ENCODE measurements at places on chromosomes 12 and 14. TPM values are rescaled to one million over a fixed set of nuclear protein-coding genes. Genes with fewer than 3 reads are reported as not detected.

DNA sequence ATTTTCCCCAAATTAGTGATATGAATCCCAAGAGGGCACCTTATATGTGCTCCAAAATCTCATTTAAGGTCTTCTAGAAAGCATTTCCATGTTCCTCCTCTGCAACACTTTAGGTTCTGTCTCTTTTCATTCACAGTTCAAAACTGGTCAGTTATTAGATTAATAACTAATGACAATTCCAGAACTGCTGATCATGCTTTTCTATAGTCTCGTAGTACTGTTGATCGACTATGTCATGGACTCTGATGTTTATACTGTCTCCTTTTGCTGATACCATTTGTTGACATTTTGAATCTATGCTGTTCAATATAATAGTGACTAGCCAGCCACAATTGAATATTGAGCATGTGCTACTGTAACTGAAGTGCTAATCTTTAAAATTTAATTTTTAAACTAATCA lies 728.3 kb downstream of the LRFN5 start:
- no peak overlapping the region for H3K4me3 ChIP-seq
- no peak for DNase-seq
- H3K36me3 ChIP-seq = no peaks in the 10 kb centered on the region
- H3K27ac ChIP-seq = no peak overlapping the region
- H3K4me1 ChIP-seq = no peaks in the 10 kb centered on the region

- no peaks in the 10 kb centered on the region for H3K36me3 ChIP-seq
- H3K4me3 ChIP-seq = no peak overlapping the region
- no peak overlapping the region for H3K27ac ChIP-seq
- DNase-seq = no peak
- H3K4me1 ChIP-seq = no peaks in the 10 kb centered on the region
- H3K27me3 ChIP-seq = no peaks in the 10 kb centered on the region
These were observed 185.1 kb downstream of the ATXN7L3B start for GRCh38 chr12:74722709-74723108.

- DNase-seq = no peak
- no peak overlapping the region for H3K4me3 ChIP-seq
- no peaks in the 10 kb centered on the region for H3K4me1 ChIP-seq
- peaks cover 15% of the 10 kb centered on the region for H3K27me3 ChIP-seq
These were observed 226.1 kb upstream of the DIO3 start for GRCh38 chr14:101335061-101335661.

CLEC1A gene
- 2.4 TPM for total RNA-seq

TMPRSS12 gene
- not detected for total RNA-seq

MYH6 gene
- total RNA-seq = 0.66 TPM

- no peaks in the 10 kb centered on the region for H3K36me3 ChIP-seq
- H3K4me3 ChIP-seq = no peak overlapping the region
These were observed 55.7 kb downstream of the TRIM9 start for GRCh38 chr14:51039252-51039651.

DNA sequence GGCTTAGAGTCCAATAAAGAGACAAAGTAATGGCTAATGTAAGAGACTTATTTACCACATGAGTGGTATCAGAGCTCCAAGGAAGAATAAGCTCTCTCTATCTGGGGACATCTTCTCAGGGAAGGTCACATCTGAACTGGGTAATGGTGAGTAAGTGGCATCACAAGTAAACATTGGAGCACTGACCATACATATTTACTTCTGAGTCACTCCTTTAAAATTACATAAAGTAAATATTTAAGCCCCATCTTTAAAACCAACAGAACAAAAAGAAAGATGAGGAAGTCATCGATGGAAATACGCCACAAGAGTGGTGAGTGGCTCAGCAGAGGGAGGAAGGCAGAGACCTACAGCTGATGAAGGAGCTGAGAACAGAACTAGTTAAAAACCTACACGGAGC lies 159.9 kb downstream of the DUSP6 start:
- H3K27ac ChIP-seq = no peak overlapping the region
- H3K4me1 ChIP-seq = no peaks in the 10 kb centered on the region

CPNE6 gene
- not detected for total RNA-seq

CCDC60 gene
- total RNA-seq = not detected

GRCh38 chr14:73749706-73750530 lies 35.7 kb upstream of the PNMA1 start:
- H3K36me3 ChIP-seq = peaks cover 13% of the 10 kb centered on the region
- H3K4me3 ChIP-seq = no peak overlapping the region
- H3K27ac ChIP-seq = peak overlapping the region; percentile 98
- DNase-seq = peak; percentile 64

GRCh38 chr12:132837693-132838409 lies 9.2 kb upstream of the GOLGA3 start:
- H3K36me3 ChIP-seq = peaks cover 31% of the 10 kb centered on the region
- no peaks in the 10 kb centered on the region for H3K27me3 ChIP-seq
- peak; percentile 84 for DNase-seq
- H3K27ac ChIP-seq = peak overlapping the region; percentile 76
- peak overlapping the region; percentile 10 for H3K4me3 ChIP-seq

ENDOU gene
- 0.31 TPM for total RNA-seq

DNA sequence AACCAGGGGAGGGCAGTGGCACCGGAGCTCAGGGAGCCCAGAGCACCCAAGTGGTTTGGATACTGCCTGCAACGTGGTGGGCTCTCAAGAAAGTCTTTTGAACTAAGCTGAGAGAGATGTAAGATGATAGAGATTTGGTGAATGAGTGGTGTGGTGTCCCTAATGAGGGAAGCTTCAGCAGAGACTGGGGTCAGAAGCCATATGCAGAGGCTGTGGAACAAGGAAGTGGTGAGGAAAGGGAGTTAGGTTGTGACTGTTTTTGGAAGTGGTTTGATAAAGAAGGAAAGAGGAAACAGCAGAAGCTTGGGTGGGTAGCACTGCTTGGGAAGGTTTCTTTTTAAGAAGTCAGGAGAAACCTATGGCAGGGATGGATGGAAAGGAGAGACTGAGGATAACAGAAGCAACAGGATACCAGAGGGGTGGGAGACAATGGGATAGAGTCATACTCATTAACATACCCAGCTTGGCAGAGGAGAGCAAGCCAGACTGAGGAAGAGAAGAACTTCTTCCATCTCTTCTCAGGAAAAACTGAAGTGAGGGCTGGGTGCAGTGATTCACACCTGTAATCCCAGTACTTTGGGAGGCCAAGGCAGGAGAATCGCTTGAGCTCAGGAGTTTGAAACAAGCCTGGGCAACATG lies 24.1 kb downstream of the SLC4A8 start:
- no peaks in the 10 kb centered on the region for H3K27me3 ChIP-seq
- no peaks in the 10 kb centered on the region for H3K4me1 ChIP-seq
- no peaks in the 10 kb centered on the region for H3K36me3 ChIP-seq
- no peak overlapping the region for H3K4me3 ChIP-seq
- DNase-seq = peak; percentile 17

- H3K4me3 ChIP-seq = no peak overlapping the region
- no peaks in the 10 kb centered on the region for H3K36me3 ChIP-seq
- no peak for DNase-seq
These were observed 17.5 kb upstream of the PPP1CC start for GRCh38 chr12:110760204-110760609.

PLEKHD1 gene
- 0.53 TPM for total RNA-seq

- no peak overlapping the region for H3K4me3 ChIP-seq
- no peaks in the 10 kb centered on the region for H3K27me3 ChIP-seq
- DNase-seq = peak; percentile 85
- peaks cover 15% of the 10 kb centered on the region for H3K4me1 ChIP-seq
- H3K27ac ChIP-seq = no peak overlapping the region
These were observed 156.6 kb downstream of the DAD1 start for GRCh38 chr14:22432348-22432976.

PLEK2 gene
- total RNA-seq = 0.22 TPM

TMEM121 gene
- total RNA-seq = 4.8 TPM
